ENCODE measurements at places on chromosomes 3 and 15.

DNA sequence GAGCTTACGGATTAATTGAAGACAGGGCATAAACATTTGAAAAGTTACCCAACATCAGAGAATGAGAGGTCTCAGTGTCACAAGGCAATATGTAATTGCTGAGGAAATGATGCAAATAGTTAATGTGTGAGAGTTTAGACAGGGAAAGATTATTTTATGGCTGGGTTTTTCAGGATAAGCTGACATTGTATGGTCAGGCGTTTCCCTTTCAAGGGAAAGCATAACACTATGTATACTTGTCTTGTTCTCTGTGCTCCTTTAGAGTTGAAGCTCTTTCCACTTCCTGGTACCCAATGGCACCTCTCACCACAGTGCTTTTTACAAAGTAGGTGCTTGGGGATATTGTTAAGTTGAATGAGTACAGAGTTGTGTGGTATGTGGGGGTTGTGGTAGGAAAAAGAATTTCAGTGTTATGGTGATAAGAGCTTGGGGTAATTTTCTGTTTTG, 19.9 kb downstream of the IQGAP1 start:
- DNase-seq, result no peak

- DNase-seq, result no peak
These were observed 95.7 kb downstream of the PLXNA1 start for GRCh38 chr3:127078626-127079025.

DNA sequence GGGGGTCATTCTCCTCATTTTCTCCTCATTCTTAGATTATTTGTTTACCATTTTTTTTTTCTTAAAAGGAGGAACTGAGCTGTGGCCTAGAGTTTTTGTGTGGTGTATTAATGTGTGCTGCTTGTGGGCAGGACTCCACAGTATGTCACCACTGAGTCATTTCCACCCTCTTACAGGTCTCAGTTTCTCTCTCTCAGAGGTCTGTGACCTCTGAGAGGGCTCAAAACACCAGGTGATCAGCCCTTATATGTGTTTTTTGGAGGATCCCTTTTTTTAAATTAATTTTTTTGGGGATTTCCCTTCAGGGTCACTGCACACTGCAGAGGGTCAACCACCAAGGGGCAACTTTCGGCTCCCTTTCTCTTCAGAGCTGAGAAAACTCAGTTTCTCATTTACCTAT, 166.4 kb downstream of the SUCNR1 start:
- DNase-seq, result no peak

- DNase-seq, result no peak
These were observed 22.3 kb upstream of the PLXNA1 start for GRCh38 chr3:126960604-126960995.

GRCh38 chr3:86954226-86954625, 36.7 kb downstream of the VGLL3 start:
- DNase-seq, result no peak

DNA sequence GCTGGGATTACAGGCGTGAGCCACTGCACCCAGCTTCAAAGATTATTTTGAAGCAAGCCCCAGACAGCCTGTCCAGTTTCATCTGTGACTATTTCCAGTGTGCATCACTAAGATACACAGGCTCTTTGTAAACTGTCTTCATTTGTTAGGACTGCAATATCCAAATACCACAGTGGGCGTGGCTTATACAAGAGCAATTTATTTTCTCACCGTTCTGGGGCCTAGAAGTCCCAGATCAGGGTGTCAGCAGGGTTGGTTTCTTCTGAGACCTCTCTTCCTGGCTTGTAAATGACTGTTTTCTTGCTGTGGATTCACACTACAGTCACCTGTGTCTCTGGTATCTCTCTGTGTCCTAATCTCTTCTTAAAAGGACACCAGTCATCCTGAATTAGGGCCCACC, 59.7 kb downstream of the RLBP1 start:
- DNase-seq, result no peak

GRCh38 chr3:12807066-12807465, 10.6 kb downstream of the CAND2 start:
- DNase-seq, result no peak

GRCh38 chr3:8421711-8422110, 79.9 kb upstream of the LMCD1 start:
- DNase-seq, result no peak

DNA sequence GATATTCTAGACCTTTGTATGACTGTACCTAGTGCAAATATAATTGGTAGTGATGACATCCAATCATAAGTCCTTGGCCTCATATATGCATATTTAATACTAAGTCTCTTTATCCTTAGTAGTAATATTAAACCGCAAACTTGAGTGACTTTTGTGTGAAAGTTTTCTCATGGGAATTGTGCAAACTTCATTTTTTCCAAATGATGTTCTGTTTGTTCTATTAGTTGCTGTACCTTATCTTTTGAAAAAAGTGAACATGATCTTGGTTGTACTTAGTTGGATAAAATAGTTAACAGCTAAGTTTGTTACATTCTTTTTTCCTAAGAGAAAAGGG, 43.2 kb downstream of the TMEM45A start:
- DNase-seq, result no peak

- DNase-seq, result no peak
These were observed 99.4 kb downstream of the ERC2 start for GRCh38 chr3:56368846-56369245.

GRCh38 chr15:48823237-48823636, 12.4 kb upstream of the CEP152 start:
- DNase-seq, result no peak

DNA sequence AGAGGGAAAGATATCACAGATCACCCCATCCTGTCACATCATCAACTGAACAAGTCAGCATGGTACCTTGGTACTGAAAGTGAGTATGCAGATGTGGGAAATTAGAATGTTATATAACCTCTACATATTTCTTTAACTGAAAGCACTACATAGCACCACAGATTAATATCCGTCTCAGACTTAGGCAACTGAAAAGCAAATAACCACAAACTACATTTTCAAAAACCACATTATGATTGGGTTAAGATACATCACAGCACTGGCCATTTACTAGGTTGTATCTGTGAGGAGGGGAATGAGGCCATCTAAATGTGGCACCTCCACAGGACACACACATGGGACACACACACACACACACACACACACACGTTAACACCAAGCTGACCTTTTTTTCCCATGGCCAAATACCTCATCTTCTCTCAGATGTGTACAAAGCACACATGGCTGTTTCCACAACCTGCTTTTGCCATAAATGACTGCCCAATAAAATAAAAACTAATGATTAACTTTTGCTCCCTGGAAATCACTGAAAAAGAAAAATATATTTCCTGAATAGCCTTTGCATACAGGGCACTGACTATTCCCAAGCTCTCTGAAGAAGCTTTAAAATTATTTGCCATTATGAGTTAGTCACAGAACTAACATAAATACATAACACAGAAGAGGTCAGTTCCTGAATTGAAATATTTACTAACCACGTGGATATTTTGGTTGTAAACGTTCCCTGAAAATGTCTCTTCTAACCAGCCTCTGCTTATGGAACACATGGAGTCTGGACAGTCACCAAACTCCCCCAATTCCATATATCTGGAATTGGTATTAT, 60.1 kb downstream of the SUMF1 start:
- DNase-seq, result no peak

GRCh38 chr3:36874424-36874823, 70.4 kb downstream of the TRANK1 start:
- no peak for DNase-seq

DNA sequence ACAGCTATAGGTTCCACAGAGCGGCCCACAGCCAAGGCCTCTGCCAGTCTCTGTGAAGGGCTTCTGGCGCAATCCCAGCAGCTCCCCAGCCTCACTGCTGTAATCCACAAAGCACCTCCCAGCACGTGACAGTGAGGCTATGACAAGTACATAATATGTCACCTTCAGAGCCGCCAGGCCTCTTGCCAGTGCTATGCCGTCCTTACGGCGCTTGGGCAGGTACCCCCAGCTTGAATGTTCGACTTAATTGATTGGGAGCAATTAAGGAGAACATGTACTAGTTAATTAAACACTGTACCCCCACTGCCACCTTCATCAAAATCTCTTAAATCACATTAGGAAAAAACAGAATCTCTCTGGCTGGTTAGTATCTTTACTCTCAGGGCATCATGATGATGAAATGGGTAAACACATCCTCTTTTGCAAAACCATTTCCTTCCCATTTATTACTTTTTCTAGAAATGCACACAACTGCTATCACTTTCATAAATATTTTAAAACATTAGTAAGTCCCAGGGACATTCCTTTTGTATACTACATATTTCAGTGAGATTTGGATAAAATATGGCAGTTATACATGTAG, 169.9 kb downstream of the XXYLT1 start:
- no peak for DNase-seq

DNA sequence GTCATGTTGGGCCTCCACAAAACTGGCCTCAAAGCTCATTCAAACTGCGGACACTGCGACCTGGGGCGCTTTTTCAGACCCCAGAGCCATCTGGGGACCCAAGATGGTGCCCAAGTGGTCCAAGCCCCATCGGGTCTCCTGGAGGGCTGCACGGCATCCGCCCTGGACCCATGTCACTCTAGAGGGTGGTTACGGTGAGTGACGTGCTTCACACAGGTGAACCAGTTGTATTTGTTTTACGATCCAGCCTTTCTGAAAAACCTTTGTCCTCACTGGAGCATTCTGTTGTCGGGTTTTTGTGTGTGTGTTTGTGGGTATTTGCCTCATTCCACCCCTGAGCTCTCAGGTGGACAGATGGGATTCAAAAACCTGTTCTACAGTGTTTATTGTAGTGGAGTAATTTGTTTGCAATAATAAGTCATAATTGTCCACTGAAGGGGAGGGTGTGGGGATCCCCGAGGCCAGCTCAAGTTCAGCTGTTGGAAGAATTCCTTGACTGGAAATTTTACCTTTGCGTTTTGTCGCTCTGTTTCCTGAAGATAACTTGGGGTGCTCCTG, 1.9 kb downstream of the SLC51A start:
- no peak for DNase-seq

- no peak for DNase-seq
These were observed 11.0 kb downstream of the GABPB1 start for GRCh38 chr15:50344006-50344464.

DNA sequence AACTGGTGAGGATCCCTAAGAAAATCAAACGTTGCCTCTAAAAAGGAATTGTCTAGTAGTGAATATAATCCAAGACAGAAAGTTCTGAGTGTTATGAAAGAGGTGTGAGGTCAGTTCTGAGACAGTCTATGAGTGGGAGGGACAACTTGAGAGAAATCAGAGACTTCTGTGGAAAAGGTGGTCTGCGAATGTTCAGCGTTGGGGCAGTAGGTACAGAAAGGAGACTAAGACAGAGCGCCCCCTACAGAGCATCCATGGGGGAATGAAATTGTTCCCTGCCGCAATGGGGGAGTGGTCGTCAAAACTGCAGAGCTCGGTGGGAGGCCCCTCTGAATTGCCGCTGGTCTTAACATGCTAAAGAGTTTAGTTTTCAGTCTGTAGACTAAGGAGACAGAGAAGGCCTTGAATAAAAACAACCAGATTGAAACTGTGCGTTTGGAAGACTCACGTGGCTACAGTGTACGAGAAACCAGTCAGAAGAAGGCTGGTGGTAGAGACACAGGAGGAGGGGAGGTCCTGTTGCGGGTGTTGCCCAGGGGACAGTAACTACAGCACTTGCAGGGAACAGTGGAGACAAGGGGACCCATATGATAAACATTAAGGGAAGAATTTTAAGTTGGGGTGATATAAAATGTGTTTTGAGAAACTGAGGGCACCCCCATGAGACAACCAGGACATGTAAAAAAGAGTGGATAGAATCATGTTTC, 6.9 kb downstream of the TNIK start:
- peak; percentile 35 for DNase-seq

DNA sequence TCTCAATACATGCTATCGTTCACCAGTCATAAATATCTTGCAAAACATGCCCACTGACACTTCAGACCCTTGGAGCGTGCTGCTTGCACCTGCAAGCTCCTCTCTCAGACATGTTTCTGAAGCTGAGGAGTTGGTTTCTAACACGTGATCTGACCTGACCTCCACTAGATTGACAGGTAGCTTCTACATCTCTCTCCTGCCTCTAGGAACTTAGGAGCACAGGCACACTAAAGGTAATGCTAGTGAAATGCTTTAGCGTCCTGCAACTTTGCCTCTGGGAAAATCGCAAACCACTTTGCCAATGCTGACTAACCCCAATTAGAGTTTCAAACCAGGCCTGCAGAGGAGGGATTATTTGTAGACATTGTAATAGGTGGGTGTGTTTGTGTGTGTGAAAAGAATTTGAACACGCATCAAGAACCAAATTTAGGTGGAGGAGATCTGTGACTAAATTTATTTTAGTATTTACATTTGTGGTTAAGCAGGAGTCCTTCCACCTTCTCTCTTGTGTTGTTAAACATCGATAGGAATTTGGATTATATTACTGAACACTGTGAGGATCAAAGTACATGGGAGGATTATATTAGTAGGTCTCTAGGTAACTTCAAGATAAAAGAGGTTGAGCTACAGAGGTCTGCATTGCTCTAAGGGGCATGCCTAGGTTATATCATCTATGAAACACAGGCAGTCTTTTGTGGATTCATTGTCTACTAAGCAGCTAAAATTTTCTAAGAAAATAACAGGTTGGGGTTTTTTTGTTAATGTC, 86.7 kb upstream of the ZBED2 start:
- no peak for DNase-seq

GRCh38 chr3:119681279-119681678, 4.1 kb upstream of the COX17 start:
- peak; percentile 42 for DNase-seq

GRCh38 chr15:66107070-66107469, 146.5 kb downstream of the MEGF11 start:
- no peak for DNase-seq

DNA sequence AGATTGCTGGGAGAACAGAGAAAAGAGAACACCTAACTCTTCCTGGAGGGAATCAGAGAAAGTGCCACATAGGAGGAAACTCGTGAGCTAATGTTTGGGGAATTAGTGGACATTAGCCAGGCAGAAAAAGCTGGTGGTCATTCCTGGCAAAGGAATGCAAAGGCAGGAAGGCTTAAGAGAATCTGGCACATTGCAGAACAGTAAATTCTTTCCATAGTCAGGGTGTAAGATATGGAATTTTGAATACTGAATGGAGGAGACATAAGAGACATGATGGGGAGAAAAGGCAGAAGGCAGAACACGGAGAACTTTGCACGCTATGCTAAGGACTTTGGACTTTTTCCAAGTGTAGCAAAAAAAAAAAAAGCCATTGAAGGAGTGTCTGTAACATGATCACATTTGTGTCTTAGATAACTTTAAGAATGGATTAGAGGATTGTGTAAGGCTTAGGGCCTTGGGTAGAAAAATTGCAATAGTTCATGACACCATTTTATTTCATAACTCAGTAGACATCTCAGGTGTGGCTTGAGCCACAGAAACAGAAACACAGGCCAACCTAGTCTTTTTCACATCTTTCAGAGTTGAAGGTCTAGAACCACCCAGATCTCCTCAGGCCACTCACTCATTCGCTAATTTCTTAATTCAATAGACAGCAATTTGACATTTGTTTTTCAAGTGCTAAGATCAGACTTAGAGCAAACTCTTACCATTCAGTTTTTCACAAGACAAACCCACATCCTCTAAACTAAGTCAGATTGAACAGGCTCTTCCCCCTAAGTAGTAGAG, 31.2 kb upstream of the CCDC80 start:
- DNase-seq, result no peak

DNA sequence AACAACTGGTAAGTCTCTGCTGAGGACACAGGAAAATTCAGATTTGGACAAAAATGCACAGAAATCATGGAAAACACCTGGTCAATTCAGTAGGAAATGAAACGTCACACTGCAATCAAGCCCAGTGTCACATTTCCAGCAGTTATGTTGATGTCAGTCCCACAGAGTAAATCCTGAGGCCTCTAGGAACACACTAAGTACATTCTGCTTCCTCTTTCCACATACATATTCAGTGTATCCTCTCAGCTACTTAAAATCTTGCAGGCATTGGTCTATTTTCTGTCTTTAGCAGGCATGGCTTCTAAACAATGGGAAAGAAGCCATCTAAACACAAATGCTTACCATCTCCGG, 207.8 kb downstream of the PLCL2 start:
- peak; percentile 19 for DNase-seq
